D341Med (cell line): ENCODE measurements at places on chromosomes 2 and 18.

GRCh38 chr2:10326151-10326616, 23.5 kb downstream of the HPCAL1 start:
- no peak for DNase-seq

DNA sequence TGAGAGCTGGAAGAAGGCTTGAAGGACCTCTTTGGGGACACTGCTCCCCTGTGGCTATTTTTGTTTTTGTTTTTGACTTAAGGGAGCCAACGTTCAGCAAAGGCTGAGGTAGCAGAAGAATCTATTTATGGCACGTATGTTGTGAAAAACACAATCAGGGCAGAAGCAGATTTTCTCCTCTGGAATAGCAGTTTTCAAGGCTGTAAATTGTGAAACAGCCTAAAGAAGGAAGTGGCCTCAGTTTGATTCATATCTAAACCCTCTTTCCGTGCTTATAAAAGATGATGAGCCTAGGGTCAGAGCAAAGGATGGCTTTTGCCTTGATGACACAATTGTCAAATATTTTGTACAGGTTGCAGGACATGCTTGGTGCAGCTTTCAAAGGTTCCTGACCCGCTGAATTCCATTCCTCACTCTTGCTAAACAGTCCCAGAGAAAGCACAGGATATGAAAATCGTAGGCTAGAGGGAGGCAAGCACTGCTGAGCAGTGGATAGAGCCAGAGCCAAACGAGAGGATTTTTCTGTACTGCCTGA, 106.2 kb upstream of the DLX2 start:
- no peak for DNase-seq

GRCh38 chr2:226211439-226211838, 588.2 kb downstream of the IRS1 start:
- DNase-seq = no peak

GRCh38 chr2:43218155-43218701, 8.2 kb downstream of the ZFP36L2 start:
- no peak for DNase-seq

- DNase-seq = no peak
Measured at GRCh38 chr2:240718896-240719490, 27.3 kb downstream of the AQP12A start.

DNA sequence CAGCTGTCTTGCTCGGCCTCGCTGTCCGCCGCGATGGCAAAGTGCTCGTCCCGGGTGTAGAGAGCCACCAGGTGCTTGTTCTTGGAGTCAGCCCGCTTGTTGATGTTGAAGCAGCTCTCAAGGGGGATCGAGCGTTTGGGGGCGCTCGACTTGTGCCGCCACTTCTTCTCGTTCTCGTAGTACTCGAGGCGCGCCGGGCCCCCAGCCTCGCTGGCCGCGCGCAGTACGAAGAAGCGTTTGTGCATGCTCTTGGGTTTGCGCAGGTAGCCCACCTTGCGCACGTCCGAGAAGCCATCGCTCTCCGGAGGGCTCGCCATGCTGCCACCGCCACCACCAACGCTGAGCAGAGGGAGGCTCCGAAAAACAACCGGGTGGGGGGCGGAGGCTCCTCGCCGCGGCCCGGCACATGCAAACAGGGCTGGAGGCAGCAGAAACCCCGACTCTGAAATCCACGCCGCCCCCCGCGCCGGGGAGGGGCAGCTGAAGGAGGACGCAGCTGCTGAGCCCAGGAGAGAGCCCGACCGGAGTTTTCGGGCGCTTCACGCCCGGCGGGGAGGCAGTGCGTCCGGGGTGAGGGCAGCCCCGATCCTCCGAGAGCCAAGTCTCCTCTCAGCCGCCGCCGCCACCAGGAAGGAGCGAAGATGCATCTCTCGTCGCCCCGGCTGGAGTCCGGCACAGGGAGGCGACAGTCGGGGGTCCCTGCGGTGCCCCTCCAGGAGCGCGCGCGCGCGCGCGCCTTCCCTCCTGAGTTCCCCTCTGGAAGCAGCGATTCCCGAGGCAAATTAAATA, 1.0 kb downstream of the IRS1 start:
- DNase-seq = peak; percentile 60

GRCh38 chr2:234164493-234165413, 114.3 kb downstream of the SPP2 start:
- no peak for DNase-seq

DNA sequence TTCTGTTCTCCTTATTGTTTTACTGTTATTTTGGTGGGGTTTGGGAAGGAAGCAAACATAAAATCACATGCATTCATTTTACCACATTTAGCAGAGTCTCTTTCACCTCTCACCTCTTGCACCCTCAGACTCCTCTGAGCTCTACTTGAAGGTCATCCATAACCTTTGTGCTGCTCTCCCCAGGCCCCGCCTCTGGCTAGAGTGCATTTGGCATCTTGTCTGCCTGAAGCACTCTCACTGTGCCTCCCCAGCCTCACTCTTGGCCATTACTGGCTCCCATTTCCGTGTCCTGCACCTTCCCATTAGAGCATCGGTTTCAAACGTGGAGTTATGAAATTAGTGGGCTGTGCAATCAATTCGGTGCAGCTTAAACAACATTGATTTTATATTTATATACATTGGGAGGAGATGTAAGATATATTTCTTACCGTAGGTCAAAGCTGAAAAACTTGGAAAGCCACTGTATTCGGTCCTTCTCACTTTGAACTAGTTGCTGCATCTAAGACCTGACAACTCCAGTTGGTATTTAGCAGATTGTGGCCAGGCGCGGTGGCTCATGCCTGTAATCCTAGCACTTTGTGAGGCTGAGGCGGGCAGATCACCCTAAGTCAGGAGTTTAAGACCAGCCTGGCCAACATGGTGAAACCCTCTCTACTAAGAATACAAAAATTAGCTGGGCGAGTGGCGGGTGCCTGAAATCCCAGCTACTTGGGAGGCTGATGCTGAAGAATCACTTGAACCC, 6.9 kb upstream of the ZFAND2B start:
- no peak for DNase-seq

DNA sequence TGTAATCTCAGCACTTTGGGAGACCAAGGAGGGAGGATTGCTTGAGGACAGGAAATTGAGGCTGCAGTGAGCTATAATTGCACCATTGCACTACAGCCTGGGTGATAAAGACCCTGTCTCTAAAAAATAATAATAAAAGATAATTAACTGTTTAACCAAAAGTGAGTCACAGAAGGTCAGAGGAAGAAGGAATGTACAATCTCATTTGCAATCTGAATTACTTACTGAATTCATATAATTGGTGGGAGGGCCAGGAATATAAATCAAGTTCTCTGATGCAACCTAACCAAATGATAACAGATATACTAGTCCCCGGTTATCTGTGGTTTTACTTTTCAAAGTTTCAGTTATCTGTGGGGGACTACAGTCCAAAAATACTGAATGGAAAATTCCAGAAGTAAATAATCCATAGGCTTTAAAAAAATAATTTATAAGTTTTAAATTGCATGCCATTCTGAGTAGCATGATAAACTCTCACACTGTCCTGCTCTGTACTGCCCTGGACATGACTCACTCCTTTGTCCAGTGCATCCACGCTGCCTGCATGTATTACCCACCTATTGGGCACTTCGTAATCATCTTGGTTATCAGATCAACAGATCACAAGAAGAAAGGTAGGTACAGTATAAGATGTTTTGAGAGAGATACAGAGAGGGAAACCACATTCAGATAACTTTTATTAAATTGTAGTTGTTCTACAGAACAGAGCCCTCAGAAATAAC, 12.8 kb upstream of the MATN3 start:
- no peak for DNase-seq

DNA sequence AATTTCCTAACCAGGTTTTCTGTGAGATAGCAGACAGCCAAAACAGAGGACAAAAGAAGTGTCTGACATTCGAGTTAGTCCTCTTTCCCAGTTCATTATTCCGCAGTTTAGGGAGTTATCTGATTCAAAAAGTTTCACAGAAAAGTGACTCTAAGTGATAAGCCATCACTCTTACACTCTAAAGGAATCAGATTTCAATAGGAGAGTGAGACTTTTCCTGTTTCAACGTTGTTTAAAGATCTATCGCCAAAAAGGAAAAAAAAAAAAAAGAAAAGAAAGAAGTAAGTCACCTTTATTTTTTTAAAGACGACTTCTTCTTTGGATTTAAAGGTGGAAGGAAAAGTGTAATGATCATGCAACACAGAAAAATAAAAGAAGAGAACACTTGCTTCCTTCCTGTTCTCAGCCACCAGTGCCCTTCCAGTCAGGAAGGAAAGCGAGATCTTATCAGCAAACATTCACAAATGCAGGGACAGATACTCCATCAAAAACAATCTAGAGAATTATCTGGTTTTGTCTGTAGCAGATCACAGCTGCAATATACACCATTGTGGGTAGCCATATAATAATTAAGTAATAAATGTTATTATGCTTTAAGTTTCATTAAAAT, 49.8 kb downstream of the TFPI start:
- no peak for DNase-seq

DNA sequence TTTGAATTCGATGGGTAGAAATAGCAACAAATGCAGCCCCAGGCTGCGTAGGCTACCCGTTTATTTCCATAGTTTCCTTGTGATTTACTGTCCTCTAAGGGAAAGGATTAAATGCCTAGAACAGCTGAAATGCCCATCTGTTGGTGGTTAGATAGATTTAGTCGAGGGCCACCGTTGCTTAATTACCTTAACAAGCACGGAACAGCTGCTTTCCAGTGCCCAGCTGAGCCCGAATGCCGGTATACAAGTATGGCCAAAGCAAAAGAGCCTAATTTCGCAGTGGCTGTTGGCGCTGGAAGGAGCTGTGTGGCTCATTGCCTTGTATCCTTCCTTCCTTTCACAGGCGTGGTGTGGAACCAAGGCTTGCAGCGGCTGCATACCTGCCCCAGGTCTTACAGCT, 109.1 kb downstream of the CABLES1 start:
- DNase-seq = peak; percentile 84

GRCh38 chr18:11714244-11714918, 25.3 kb downstream of the GNAL start:
- no peak for DNase-seq

- DNase-seq = no peak
Measured at GRCh38 chr2:47014564-47015051, 99.0 kb upstream of the MCFD2 start.

- no peak for DNase-seq
Measured at GRCh38 chr2:222248818-222249217, 50.0 kb downstream of the PAX3 start.

GRCh38 chr2:11366326-11366741, 21.9 kb upstream of the ROCK2 start:
- no peak for DNase-seq

DNA sequence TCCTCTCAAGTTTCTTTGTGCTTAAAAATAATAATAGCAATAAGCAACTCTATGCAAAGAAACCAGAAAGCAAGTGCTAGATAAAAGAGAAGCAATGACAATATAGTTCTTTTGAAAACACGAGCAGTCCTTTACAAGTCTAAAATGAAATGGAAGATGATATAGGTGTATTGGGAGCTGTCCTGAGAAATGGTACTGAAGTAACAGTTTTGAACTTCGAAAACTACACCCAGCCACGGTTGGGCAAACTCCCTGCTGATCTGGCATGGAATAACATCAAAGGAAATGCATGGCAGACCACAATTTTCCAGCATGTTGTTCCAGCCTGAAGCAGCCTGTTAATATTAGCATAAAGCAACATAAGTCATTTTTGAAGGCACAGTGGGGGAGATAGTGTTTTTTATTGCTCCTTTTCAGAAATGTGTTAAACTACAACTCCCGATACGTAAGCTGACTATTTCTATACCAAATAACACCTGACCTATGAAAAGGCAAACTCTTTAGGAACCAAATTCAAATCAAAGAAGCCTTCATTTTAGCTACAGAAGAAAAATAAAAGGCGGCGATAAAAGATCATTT, 596.1 kb upstream of the KLHL29 start:
- DNase-seq = no peak

- no peak for DNase-seq
Measured at GRCh38 chr18:36451454-36452251, 154.1 kb downstream of the FHOD3 start.

DNA sequence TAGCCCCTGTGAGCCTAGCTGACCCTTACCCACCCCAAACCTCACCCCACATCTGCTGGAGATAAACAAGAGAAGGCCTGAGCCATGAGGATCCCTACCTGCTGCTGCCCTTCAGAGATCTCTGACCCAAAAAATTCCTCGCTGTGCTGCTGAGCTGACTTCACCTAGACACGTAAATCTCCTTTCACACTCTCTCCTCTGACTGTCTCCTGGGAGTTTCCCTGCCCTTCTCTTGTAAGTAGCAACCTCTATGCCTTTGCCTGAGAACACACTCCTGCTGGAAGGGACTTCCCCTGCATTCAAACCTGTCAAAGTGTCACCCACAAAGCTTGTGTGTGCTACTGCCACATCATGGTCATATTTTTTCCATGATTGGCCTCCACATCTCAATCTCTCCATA, 134.2 kb upstream of the NOL4 start:
- DNase-seq = no peak

DNA sequence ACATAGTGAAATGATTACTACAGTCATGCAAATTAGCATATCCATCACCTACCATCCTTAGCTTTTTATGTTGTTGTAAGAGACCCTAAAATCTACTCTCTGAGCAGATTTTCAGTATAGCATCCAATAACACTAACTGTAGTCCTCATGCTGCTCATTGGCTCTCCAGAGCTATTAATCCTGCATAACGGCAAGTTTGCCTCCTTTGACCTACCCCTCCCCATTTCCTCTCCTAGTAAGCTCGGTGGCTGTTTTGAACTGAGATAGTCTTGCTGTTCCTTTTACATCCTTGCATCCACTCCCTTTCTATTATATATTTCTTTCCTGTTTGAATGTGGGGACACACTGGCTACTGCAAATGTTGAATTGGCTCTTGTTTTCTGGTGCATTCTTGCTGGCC, 481.5 kb downstream of the TSN start:
- DNase-seq = no peak

DNA sequence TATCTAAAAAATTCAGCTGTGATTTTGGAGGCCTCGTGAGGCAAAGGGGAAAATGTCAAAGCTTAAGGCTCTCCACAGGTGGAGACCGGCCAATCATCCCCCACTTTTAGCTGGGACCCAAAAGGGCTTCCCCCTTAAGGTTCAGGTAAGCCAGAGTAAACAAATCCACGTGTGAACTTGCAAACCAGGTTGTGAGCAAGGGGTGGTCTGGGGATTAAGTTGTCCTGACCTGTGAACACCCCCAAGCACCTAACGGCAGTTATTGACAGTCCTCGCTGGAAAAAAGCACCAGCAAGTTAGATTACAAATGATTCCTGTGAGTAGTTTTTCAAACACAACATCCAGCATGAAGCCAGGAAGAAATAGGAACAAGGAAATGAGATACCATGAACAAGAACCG, 42.9 kb downstream of the MYO7B start:
- no peak for DNase-seq

- no peak for DNase-seq
Measured at GRCh38 chr2:180359522-180360282, 352.6 kb upstream of the CWC22 start.

- DNase-seq = no peak
Measured at GRCh38 chr2:208334230-208334629, 68.2 kb downstream of the PIKFYVE start.

- peak; percentile 83 for DNase-seq
Measured at GRCh38 chr2:73984922-73985307, 205 bp downstream of the TET3 start.

DNA sequence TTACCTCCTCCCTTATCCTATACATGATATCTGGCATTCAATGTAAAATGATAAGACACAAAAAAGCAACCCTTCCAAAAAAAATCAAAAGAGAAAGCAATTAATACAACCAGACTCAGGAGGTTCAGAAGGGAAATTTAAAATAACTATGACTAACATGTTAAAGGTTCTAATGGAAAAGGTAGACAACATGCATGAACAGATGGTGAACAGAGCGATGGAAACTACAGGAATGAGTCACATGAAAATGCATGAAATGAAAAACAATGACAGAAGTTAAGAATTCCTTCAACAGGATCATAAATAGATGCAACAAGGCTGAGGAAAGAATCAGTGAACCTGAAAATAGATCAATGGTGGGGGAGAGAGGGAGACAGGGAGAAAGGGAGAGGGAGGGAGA, 26.1 kb upstream of the ERCC3 start:
- no peak for DNase-seq
